ENCODE measurements at places on chromosomes 2 and 18.

- no peak for DNase-seq
Observed at GRCh38 chr18:37508207-37508606, 57.4 kb downstream of the CELF4 start.

DNA sequence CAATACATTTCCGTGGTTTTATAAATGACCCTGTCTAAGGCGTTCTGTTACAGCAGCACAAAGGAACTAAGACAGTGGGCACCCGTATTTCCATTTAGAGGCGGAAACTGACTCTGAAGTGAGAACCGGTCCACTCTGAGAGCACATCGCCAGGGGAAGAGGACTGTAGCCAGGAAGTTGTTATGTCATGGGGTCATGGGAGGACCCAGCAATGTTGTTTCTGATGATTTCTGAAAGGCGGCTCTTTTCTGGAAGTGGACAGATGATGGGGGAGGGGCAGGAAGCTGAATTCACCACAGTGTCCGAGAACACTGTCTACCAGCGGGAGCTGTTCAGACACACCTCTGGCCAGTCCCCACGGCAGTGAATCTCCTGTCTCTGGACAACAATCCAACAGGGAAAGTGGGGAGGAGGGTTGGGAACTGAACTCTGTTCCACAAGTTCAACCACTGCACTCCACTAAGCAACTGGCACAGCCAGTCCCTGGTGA is 2.1 kb upstream of the LRRFIP1 start:
- no peak for DNase-seq

GRCh38 chr2:171540437-171540836 is 18.2 kb downstream of the CYBRD1 start:
- DNase-seq: no peak

DNA sequence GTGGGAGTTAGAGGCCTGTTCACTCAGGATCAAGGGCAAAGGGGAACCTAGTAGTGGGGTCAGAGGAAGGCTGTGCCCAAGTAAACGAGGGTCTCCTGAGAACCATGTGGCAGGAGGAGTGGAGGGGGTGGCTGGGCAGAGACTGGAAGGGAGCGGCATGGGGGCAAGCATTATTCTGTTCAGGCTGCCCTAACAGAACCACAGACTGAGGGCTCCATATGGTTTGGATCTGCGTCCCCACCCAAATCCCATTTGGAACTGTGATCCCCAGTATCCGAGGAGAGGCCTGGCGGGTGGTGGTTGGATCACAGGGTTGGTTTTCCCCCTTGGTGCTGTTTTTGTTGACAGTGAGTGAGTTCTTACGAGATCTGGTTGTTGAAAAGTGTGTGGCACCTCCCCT is 287.0 kb downstream of the PHLPP1 start:
- DNase-seq: no peak

- no peak for DNase-seq
Observed at GRCh38 chr18:4582431-4583335, 127.6 kb upstream of the DLGAP1 start.

DNA sequence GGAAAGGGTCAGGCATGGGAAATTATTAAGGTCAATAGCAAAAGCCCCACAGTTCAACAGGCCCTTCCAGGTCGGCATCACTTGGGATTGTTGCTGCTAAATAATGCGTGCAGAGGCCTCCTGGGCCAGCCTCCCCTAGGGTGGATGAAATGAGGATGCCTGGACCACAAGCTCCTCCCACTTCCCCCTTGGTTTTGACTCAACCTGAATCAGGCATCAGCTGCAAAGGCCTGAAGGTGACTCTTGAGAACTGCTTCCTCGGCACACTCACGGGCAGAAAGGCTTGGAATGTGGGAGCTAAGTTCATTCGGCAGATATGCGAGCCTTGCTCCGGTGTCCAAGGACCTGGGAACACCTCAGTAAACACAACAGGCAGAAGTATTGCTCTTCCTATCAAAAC is 69.3 kb downstream of the MBP start:
- DNase-seq: peak; percentile 72

GRCh38 chr2:235432741-235433520 is 60.9 kb upstream of the AGAP1 start:
- DNase-seq: no peak

DNA sequence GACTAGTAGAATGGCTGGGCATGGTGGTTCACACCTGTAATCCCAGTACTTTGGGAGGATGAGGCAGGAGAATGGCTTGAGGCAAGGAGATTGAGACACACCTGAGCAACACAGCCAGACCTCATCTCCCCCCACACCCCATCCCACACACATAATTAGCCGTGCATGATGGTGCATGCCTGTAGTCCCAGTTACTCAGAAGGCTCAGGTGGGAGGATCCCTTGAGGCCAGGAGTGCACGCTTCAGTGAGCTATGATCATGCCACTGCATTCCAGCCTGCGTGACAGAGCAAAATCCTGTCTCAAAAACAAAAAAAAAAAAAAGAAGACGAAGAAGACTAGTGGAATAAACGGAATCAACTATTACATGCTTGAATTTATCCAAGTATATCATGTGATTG is 150.0 kb downstream of the STK39 start:
- DNase-seq: no peak
